ENCODE measurements at places on chromosomes 12 and 14.

DNA sequence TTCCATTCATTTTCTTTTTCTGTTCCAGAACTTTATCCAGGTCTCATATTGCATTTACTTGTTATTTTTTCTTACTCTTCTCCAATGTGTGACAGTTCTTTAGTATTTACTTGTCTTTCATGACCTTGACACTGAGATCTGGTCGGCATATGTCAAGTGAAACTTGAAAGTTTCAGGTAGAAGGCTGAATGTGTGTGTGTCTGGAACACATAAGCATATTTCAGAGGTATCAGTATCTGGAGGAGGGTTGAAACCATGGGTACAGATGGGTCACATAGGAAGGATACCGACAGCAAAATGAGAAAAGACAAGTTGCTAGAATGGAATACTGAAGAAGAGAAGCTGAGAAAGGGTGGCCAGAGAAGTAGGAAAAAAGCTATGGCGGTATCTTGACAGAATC, 22.5 kb upstream of the PTGDR start:
- no peak for DNase-seq

DNA sequence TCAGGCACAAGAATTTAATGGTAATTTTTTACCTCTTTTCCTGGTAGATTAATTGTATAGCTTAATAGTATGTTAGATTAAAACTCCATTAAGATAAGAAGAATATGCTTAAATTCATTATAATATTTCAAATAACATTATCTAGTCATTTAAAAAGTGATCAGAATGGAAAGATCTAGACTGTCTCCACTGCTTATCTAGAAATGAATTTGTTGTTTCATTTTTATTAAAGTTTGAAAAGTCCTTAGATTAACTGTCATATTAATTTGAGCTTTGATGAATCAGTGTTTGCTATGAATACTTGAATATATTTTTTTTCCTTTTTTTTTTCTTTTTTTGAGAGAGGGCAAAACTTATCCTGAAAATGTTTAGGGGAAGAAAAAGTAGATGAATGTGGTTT, 236.6 kb upstream of the NPAS3 start:
- no peak for DNase-seq

GRCh38 chr14:79551523-79551922, 659.8 kb downstream of the DIO2 start:
- DNase-seq, result no peak

DNA sequence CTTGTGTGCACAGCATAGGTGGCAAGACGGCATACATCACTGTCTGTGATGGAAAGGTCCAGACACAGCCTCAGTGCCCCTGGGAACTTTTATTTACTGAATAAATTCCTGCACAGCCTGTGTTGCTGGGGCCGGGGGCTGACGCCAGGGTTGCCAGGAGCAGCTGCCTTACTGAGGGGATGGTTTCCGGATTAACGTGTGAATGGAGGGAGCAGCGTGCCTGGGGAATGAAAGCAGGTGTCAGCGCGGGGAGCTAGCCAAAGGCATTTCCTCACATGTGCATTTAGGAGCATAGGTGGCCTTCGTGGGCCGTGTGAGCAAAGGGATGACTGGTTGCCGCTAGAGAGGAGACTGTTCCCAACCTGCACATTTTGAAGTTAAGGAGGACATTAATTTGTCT, 41.6 kb downstream of the SFSWAP start:
- DNase-seq, result no peak

GRCh38 chr14:100734031-100734990, 7.6 kb downstream of the DLK1 start:
- DNase-seq, result no peak

DNA sequence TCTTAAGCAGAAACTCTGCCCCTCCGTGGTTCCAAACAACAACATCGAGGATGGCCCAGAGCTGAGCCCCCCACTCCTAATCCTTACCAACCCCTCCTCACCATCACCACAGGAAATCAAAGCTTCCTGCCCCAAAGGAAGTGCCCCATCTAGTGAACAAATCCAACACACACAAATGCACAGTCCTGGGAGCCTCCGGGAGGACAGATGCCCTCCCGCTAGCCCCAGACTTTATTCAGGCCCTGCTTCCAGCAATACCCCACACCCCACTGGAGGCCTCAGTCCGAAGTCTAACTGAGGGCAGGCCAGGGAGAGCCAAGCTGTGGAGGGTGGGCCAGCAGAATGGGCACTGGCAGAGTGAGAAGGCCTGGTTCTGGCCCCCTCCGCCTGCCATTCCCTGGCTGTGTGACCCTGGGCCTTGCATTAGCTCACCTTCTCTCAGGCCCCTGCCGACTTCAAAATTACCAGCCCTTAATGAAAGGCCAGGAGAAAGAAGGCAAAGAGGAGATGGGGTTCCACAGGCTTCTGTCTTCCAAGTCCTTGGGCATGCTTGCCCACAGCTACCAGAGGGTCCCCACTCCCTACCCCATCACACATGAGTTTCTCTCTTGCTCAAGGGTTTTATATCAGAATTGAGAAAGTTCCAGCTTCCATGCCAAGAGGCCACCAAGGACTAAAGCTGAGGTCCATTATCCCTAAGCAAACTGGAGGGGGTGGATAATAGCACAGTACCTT, 2.3 kb downstream of the HDAC7 start:
- no peak for DNase-seq

DNA sequence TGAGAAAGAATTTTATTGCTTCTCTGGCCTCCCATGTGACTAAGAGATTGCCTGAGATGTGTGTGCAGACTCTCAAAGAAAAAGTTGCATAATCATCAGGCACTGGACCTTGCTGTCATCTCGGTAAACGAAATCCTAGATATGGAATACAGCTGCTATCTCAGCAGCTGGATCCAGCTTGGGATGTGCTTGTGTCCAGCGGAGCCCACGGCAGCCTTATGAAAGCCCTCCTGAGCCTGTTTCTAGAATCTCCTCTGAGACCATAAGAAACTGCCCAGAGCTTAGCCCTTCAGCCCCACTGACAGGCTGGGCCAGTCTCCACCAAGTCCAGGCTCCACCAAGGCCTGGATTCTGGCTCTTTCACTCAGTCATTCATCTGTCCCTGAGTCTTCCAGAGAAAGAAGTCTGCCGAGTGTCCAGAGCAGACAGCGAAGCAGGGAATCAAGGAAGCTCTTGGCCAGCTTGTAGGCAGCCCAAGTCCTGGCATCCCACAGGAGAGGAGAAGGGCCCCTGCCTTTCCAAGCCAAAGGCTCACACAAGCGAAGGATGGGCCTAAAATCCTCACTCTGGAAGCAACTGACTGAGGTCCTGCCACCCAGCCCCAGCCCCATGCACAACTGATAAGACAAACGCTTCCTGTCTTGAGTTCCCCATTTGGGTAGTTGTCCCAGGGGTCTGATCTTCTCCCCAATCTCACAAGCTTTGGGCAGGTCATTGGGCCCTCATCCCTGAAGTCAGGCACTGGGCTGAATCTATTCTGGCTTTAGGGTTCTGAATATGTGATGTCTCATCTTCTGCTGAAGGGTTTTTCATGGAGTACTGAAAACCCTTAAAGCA, 97.8 kb downstream of the SEC23A start:
- no peak for DNase-seq
